ENCODE measurements at places on chromosomes 11 and 22.

- no peak for DNase-seq
Observed at GRCh38 chr22:25908212-25908611, 166.2 kb downstream of the MYO18B start.

GRCh38 chr22:50146439-50147238 is 23.9 kb upstream of the PANX2 start:
- DNase-seq = peak; percentile 4

DNA sequence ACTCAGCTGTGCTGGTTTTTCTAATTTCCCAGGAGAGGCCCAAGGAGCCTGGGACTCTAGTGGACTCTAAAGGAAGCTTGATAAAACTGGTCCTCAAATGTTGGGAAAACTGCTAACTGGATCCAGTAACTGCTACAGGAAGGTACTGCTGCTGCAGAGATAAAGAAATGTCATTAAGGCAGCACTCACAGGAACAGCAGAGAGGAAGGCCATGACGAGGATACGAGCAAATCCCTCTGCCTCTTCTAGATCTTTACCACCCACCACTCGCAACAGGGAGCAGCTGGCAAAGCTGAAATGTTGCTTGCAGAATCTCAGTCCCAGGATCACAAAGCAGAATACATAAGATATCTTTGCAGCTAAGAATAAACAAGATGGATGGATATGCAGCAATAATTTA is 23.5 kb downstream of the TTC28 start:
- no peak for DNase-seq

DNA sequence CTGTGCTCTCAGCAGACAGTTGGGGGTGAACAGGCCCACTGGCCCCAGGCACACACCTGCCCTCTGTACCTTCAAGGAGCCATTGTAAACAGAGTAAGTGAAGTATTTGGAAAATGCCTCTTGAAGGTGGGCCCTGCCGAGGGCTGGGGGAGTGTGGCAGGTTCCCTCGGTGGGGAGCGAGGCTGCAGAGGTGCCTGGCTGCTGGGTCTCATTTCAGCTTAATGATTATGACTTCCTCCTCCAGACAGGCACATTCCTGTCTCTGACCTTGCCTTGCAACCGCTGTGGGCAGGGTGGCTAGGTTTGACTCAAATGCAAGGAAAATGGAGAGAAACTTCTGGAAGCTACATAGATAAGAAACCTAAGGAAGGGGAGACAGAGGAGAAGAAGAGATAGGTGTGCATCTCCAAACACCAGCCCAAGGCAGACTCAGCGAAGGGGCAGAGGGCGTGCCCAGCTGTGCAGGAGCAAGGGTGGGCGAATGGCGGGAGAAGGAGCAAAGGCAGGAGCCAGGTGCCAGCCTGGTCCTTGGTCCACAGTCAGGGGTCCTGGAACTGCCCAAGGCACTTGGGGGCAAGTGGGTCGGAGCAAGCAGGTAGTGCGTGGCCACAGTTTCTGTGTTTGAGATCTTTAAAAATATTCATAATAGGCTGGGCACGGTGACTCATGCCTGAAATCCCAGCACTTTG is 14.0 kb downstream of the GRAMD4 start:
- DNase-seq = no peak

DNA sequence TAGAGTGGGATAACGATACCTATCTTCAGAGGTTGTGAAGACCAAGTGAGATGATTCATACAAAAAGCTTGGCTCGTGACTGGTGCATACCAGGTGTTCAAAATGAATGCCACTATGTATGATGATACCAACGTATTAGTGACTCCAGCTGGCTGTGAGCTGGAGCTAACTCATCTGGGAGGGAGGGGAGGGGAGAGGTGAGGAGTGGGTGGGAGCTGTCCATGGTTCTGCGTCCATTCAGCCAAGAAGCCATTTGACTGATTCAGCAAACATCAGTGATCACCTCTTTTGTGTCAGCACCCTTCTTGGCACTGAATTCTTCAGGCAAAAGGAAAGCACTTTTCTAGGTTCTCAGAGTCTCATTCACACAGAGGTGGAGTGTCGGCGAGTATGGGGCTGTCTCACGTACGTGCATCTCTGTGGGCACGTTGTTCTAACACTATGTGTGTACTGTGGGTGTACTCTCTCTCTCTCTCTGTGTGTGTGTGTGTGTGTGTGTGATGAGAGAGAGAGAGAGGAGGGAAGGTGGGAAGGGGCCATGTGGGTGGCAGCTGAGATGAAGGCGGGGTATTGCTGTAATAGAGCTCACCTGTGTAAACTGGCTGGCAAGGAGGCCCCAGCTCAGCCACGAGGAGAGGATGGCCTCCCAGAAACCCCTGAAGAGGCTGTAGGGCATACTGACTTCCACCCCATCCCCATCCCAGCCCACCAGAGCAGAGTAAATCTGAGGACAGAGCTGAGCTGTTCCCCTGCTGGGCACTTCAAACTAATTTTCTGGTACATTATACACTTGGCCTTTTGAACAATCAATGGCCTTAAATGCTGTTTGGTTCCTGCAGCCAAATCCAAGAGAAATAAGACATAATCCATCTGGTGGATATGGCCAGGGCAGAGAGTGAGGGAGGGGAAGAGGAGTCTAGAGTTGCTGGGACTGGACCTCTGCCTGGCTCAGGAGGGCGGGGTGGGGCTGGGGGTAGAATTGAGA is 96.1 kb upstream of the THY1 start:
- DNase-seq = no peak

DNA sequence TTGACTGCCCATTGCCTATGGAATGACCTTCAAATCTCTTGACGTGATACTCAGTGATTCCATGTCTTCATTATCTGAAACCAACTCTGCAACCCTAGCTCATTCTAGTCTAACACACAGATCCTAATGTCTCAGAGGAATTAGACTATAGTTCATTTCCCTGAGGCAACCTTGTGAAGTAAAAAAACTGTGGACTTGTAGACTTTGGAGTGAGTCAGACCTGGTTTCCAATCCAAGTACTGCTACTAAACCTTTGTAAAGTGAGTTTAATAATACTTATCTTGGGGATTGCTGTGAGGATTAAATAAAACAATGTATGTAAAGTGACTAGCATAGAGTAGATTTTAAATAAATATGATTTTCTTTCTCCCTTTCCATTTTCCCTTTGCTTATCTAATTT is 226.1 kb downstream of the BLID start:
- DNase-seq = no peak
